ENCODE measurements at places on chromosomes 7 and 10. TPM values are rescaled to one million over a fixed set of nuclear protein-coding genes. Genes with fewer than 3 reads are reported as not detected.

Gene CTAGE8
- total RNA-seq: 0.32 TPM

Gene JCAD
- total RNA-seq: 25.5 TPM

Gene ASAH2B
- 2.6 TPM for total RNA-seq

GRCh38 chr7:20021066-20021465 is 196.1 kb downstream of the MACC1 start:
- no peak for DNase-seq

- no peak for DNase-seq
Observed at GRCh38 chr10:14705548-14706230, 69.0 kb downstream of the FAM107B start.

GRCh38 chr10:8065651-8066050 is 11.2 kb downstream of the GATA3 start:
- no peak for DNase-seq

- no peak for DNase-seq
Observed at GRCh38 chr10:61765176-61766087, 102.7 kb downstream of the CABCOCO1 start.

DNA sequence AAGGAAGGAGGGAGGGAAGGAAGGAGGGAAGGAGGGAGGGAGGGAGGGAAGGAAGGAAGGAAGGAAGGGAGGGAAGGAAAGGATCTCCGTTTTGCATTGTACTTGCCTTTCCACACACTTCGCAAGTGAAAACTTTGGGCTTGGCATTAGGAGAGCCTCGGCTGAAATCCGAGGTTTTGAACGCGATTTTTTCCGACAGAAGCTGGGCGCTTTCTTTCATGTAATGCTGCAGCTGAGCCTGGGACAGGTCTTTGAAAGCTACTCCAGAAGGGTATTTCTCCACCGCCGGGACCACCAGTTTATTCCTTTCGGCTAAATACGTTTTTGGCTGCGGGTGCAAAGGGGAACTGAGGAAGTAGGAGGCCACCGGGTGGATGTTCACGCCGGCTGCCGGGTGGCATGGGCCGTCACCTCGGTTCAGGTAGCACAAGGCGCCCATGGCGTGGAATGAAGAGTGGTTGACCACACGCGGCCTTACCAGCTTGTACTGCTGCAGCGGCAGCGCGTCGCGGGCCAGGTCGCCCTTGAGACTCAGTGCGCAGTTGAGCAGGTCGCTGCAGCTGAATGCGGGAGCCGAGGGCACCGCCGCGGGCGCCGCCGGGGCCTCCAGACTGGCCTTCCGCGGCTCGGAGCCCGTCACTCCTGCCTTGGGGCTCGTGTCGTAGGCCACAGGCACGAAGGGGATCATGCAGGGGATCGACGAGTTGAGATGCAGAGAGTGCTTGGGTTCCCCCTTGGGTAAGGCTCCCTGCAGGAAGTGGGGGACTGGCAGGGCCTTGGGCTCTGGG is 825 bp downstream of the FEZF1 start:
- DNase-seq: no peak

GRCh38 chr7:24727154-24728120 is 29.8 kb downstream of the GSDME start:
- DNase-seq: peak; percentile 51

DNA sequence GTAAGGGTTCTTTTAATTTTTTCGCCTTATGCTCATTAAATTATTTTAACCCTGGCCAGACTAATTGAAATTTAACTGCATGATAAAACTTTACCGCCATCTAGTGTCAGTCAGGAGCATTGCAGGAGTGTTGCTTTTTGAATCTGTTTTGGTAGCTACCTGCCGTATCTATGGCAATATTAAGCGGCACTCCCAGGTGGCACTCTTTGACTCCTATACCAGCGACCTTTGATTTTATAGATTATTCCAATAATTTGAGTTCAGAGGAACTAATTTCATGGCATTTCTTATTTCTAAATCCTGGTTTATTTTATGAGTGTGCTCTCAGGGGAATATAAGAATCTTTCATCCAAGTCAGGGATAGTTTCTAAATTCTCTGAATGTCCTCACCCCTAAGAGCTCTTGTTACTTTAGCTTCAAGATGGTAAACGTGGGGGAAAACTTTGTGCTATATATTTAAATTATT is 198.9 kb downstream of the REEP3 start:
- no peak for DNase-seq

Data from Right ventricle myocardium superior (tissue), 1 donor.